ENCODE measurements at places on chromosomes 11 and 22.

DNA sequence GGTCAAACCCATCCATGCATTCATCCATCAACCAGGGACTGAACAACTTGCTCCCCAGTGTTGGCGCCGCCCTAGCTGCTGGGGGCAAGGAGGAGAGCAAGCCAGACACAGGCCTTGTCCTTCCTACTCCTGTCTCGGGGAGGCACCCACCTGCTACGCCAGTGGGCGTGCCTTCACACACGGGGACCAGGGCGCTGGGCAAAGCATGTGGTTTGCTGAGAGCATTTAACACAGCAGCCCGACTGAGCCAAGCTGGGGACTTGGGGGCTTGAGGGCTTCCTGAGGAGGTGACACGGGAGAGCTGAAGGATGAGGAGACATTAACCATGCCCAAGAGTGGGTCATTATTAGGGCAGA, 30.6 kb downstream of the CACNA1I start:
- DNase-seq: no peak

GRCh38 chr11:120192831-120193625, 17.8 kb upstream of the OAF start:
- peak; percentile 32 for DNase-seq

DNA sequence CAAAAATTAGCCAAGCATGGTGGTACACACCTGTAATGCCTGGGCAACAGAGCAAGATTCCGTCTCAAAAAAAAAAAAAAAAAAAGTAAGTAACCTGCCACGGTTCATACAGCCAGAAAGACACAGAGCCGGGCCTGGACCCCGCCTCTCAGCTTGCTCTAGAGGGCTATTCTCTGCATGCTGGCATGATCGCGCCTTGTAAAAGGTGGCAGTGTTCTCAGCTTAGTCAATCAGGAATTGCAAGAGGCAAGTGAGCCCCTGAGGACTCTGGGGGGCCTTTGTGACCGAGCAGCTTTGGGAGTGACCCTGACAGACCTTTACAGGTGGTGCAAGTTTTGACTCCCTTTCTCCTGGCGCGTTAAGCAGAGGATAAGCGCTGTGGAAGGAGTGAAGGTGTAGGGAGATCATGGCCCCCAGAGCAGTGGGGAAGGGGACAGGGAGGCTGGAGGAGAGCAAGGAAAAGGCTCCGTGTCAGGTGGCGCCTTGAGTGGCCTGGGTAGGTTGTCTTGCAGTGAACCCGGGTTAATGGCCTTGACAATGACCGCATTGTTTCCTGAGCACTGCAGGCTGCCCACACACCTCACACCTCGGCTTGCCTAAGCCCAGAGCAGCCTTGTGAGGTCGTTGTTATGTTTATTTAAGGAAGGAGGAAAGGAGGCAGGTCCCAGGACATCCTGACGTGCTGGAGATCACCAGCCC, 48.9 kb downstream of the CDPF1 start:
- DNase-seq: no peak

- no peak for DNase-seq
Observed at GRCh38 chr11:69193629-69194028, 37.9 kb downstream of the SMIM38 start.

- DNase-seq: no peak
Observed at GRCh38 chr11:47967577-47968525, 12.5 kb upstream of the PTPRJ start.

Data from DMS79 (cell line).